ENCODE measurements at places on chromosomes 2 and 18.

DNA sequence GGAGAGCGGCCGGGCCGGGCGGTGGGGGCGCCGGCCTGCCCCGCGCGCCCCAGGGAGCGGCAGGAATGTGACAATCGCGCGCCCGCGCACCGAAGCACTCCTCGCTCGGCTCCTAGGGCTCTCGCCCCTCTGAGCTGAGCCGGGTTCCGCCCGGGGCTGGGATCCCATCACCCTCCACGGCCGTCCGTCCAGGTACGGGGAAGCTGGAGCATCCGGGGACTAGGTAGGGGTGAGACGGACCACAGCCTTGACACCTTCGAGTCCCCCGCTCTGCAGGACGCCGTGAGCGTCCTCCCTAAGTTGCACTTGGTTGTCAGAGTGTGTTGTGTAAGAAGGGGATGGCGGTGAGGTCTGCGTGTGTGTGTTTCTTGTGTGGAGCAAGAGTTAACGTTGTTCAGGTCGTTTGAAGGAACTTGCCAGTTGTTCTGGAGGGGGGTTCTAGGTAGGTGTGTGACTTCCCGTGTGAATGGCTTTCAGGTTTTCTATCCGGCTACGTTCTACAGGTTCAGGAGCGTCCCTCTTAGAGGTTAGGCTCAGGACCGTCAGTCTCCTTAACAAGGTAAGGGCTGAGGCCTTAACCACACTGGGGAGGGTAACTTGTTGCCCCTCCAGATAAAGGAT, 393 bp downstream of the IL1R1 start:
- ATAC-seq, result peak; percentile 5

DNA sequence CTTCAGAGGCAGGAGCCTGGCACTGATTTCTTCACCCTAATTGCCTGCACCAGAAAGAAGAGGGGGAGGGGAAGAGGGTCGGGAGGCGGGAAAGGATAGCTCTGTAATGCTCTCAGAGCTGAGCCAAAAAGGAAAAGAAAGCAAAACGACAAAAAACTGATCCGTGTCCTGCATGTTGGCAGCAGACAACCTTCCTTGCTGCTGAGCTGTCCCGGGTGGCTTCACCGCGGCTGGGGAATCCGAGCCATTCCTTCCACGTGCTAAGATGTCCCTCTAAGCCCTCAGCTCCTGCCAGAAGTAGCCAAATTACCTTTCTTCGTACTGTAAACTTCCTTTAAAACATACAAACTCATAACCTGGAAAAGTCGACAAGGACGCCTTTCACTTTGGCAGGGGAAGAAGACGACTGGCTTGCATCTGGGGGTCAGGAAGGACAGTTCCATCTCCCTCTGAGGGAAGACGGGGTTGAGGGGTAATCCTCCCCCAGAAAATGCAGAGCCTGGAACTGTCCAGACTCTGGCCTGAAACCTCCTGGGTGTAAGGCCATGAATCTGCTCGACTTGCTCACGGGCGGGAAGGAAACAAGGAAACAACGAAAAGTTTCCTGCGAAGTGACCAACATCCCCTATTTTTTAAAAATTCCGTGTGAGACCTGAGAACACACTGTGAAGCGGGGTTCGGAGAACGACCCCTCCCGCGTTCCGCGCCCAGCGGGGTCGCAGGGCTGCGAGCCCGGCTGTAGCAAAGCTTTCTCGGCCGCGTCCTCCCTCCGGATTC, 7.7 kb downstream of the OTX1 start:
- peak; percentile 36 for ATAC-seq

- ATAC-seq, result no peak
These were observed 6.1 kb downstream of the AFF3 start for GRCh38 chr2:100136310-100136709.

GRCh38 chr18:79772108-79772864, 25.5 kb upstream of the KCNG2 start:
- no peak for ATAC-seq

GRCh38 chr2:207332480-207333212, 166.9 kb upstream of the KLF7 start:
- ATAC-seq, result no peak

GRCh38 chr2:153462338-153462859, 16.2 kb downstream of the RPRM start:
- no peak for ATAC-seq

GRCh38 chr18:29594493-29594892, 1417.6 kb upstream of the CDH2 start:
- no peak for ATAC-seq

DNA sequence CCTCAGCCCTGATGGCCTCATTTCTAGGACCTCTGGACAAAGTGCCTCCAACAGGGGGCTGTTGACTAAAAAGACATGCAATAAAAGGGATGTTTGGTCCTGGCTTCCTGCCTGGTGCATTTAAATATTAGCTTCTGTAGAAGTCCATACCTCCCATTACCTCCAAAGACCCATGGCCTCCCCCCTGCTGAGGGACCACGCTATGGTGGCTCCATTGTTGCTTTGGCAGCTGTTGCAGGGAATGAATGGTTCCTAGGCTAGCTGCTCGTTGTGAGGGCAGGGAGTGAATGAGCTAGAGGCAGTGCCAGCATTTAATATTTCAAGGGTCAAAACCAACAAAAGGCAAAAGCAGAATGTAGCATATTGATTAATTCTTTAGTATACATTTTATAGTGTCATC, 285.9 kb downstream of the SLC8A1 start:
- ATAC-seq, result no peak

Data from SK-N-SH treated with all-trans-retinoic acid at 6 μM for 48 hours (cell line).